ENCODE measurements at places on chromosomes 12 and 14. TPM values are rescaled to one million over a fixed set of nuclear protein-coding genes. Genes with fewer than 3 reads are reported as not detected.

DNA sequence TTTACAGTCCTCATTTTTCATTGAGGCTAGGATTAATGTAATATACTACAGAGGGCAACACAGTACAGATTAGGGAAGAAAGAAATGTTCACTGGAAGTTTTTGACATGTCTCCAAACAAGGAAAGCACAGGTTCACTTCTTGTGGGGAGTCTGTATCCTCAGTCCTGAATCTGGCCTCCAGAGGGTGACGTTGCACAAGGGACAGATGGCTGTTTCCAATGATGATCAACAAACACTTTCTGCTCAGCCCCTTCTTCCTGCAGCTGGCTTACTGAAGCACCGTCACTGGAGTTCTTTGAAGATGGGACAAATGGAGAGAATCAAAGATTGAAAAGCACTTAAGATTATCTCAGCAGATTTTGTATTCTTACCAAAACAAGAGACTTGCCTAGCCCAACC, 123.3 kb upstream of the OR4E1 start:
- no peak overlapping the region for H3K27ac ChIP-seq
- no peak for DNase-seq
- no peak overlapping the region for H3K4me3 ChIP-seq
- no peaks in the 10 kb centered on the region for H3K4me1 ChIP-seq
- H3K36me3 ChIP-seq, result no peaks in the 10 kb centered on the region
- H3K27me3 ChIP-seq, result peaks cover 23% of the 10 kb centered on the region

- no peak overlapping the region for H3K4me3 ChIP-seq
- no peaks in the 10 kb centered on the region for H3K36me3 ChIP-seq
- H3K4me1 ChIP-seq, result peaks cover 4% of the 10 kb centered on the region
- no peak overlapping the region for H3K27ac ChIP-seq
These were observed 398.1 kb downstream of the ZFP36L1 start for GRCh38 chr14:68394764-68395143.

DNA sequence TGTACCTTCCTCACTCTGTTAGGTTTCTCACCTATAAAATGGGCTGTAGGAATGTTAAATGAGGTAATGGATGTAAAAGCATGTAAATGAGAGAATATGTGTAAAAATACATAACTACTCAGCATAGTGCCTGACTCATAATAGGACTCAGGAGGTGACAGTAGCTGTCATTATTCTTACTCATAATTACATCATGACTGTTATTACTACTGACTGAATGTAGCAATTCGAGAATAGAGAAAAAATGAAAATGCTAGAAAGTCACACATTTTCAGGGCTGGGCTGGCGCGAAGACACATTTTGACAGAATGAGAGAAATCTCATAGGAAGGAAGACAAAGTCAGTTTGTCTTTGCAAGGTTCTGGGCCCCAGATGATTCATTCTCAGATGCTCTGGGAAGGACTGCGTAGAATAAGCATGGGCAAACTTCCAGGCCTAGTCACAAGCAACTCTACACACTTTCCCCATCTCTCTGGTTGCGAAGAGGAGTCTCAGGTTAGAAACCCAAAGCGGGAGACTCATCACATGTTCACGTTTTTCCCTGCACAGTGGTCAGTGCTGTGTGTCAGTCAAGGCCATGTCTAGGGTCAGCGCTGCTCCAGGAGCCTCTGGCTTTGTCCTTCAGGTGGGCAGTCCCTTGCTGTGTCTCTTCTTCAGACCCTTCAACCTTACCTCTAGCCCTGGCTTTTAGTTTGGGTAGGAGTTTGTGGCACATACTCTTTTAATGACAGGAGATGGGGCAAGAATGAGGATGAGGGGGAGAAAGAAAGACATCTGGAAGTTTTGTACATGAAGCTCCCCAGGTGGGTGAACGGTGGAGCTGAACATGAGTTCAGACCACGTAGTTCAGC, 8.4 kb downstream of the GPRC5A start:
- H3K27me3 ChIP-seq, result no peaks in the 10 kb centered on the region
- H3K4me1 ChIP-seq, result peaks cover 94% of the 10 kb centered on the region
- H3K27ac ChIP-seq, result peak overlapping the region; percentile 65
- DNase-seq, result no peak

DNA sequence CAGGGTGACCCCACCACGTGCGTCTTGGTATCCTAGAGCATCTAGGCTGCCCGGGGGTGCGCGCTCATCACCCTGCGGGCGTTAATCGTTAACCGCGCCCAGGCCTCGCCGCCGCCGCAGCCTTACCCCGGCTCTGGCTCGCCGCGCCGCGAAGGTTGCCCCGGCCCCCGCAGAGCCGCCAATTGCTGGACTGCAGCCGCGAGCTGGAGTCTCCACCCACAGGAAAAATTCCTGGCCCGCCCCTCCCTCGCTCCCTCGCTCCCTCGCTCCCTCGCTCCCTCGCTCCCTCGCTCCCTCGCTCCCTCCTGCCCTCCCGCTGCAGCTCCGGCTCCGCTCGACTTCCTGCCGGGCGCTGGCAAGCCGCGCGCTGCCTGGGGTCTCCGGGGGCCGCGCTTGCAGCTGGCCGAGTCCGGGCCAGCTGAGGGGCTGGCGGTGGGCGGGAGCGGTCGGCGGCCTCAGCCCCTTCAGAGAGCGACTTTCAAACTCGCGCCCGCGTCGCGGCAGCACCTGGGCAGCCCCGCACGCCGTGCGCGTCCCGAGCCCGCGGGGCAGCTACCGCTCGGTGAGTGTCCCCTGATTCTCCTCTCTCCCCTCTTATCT, at the start of gene PLEKHG3:
Gene PLEKHG3 (plus strand): TSS at position 282 of the 600 bp plus-strand sequence. CDS start 23,208 bp downstream, outside the sequence.
- peak within 1 kb of the TSS; percentile 82 for H3K4me3 ChIP-seq
- peak within 1 kb of the TSS; percentile 86 for H3K27ac ChIP-seq
- peaks cover 61% of the 10 kb centered on the region for H3K4me1 ChIP-seq

- no peak overlapping the region for H3K4me3 ChIP-seq
- no peak overlapping the region for H3K27ac ChIP-seq
- H3K36me3 ChIP-seq, result no peaks in the 10 kb centered on the region
These were observed 178.8 kb downstream of the KTN1 start for GRCh38 chr14:55758796-55759195.

- no peak overlapping the region for H3K4me3 ChIP-seq
- no peak for DNase-seq
- no peaks in the 10 kb centered on the region for H3K27me3 ChIP-seq
- no peaks in the 10 kb centered on the region for H3K4me1 ChIP-seq
These were observed 111.6 kb downstream of the RBM19 start for GRCh38 chr12:113854385-113855142.

Gene KCNMB4
- total RNA-seq, result 5.0 TPM

DNA sequence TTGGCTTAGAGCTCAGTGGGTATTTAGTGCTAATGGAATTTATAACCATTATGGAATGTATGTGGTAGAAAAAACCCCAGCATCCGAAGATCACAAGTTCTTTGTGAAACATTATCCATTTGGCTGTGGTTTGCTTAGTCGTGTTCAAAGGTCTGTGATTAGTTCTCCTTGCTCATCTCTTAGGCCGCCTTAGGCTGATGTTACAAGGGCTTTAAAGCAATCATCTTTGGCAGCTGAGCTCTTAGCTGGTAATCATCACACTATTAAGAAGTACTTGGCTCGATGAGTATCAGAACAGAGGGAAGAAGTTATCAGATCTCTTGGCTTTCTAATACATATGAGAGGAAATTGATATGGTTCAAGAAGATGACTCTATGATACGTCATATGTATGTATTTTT, 124.1 kb upstream of the E2F7 start:
- no peak overlapping the region for H3K4me3 ChIP-seq
- H3K27me3 ChIP-seq, result no peaks in the 10 kb centered on the region
- no peak overlapping the region for H3K27ac ChIP-seq
- no peaks in the 10 kb centered on the region for H3K36me3 ChIP-seq

DNA sequence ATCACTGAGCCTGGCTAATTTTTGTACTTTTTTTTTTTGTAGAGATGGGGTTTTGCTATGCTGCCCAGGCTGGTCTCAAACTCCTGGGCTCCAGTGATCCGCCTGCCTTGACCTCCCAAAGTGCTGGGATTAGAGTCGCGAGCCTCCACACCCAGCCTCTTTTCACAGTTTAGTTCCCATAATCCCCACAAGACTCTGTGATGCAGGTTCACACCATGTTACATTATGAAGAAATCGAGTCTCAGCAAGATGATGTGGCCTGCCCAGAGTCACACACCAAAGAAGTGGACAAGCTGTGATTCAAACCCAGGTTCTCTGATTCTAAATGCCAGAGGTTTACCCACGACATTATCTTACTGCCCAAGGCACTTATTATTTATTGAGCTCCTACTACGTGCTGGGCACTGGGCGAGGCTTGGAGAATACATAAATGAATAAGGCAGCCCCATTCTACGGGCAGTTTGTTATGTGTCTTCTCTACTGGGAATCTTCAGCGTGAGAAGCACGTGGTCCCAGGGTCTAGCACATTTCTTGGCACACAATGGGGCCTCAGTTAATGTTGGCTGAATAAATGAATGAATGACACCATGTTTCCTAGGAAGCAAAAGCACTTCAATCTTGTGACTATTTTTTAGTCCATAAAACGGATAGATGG, 23.5 kb upstream of the OASL start:
- no peak overlapping the region for H3K4me3 ChIP-seq
- no peaks in the 10 kb centered on the region for H3K27me3 ChIP-seq
- no peak for DNase-seq
- no peaks in the 10 kb centered on the region for H3K36me3 ChIP-seq

- DNase-seq, result no peak
- peaks cover 12% of the 10 kb centered on the region for H3K4me1 ChIP-seq
These were observed 1.3 kb downstream of the ATP2A2 start for GRCh38 chr12:110282300-110282860.

- no peaks in the 10 kb centered on the region for H3K36me3 ChIP-seq
- H3K27ac ChIP-seq, result peak overlapping the region; percentile 15
- H3K4me1 ChIP-seq, result peaks cover 34% of the 10 kb centered on the region
These were observed 25.2 kb upstream of the NCOR2 start for GRCh38 chr12:124592481-124593160.

DNA sequence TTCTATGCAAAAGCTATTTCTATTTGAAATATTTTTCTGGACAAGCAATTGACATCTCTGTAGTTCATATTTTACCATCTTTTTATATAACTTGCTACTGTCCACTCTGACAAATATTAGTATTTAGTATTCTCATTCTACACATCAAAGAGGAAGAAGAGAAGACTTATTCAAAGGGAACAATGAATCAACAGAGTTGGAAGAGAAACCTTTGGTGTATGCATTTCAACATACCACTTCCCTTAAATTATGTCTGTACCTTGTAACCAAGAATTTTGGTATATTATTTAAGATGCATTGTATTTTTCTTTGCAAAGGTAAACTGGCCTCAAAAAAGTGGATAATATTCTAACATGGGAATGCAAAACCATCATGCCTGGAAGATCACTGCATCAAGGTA, 72.1 kb upstream of the DUSP6 start:
- no peak overlapping the region for H3K4me3 ChIP-seq
- H3K36me3 ChIP-seq, result no peaks in the 10 kb centered on the region
- H3K27me3 ChIP-seq, result no peaks in the 10 kb centered on the region
- DNase-seq, result no peak
- H3K4me1 ChIP-seq, result no peaks in the 10 kb centered on the region

GRCh38 chr14:97010491-97011160, 213.4 kb downstream of the VRK1 start:
- H3K27me3 ChIP-seq, result no peaks in the 10 kb centered on the region
- no peak for DNase-seq
- H3K4me1 ChIP-seq, result no peaks in the 10 kb centered on the region

DNA sequence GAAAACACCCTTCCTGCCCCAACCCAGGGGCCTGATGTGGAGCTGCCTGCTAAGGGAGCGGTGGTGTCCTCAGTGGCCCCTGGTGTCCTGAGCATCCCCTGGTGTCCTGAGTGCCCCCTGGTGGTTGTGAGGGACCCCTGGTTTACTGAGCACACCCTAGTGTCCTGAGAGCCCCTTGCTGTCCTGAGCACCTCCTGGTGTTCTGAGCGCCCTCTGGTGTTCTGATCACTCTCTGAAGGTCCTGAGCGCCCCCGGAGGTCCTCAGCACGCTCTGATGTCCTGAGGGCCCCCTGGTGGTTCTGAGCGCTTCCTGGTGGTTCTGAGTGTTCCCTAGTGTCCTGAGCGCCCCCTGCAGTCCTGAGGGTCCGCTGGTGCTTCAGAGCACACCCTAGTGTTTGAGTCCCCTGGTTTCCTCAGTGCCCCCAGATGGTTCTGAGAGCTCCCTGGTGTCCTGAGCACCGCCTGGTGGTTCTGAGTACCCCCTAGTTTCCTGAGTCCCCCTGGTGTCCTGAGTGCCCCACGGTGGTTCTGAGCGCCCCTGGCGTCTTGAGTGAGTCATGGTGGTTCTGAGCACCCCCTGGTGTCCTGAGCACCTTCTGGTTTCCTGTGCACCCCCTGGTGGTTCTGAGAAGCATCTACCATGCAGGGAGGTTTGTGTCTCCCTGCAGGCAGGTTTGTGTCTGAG, 1004.2 kb downstream of the TMEM121 start:
- H3K36me3 ChIP-seq, result no peaks in the 10 kb centered on the region
- DNase-seq, result no peak
- no peak overlapping the region for H3K4me3 ChIP-seq
- no peaks in the 10 kb centered on the region for H3K27me3 ChIP-seq

DNA sequence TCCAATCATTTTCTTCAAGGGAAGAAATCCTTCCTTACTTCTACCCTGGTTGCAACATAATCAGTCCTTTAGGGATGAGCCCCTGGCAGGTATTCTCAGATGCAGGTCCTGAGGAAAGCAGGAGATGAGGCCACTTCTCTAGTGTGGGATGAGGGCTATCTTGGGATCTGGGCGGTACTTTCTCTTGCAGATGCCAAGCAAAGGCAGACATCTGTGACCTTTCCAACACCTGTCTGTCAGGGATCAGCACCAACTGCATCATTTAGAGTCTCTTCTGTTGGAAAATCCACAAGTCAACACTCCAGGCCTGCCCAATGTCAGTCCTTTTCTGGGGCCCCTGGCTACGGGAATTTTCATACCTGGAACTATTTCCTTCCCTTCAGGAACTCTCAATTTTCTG, 129.2 kb downstream of the SLC8A3 start:
- H3K27me3 ChIP-seq, result peaks cover 24% of the 10 kb centered on the region
- no peaks in the 10 kb centered on the region for H3K36me3 ChIP-seq
- H3K4me1 ChIP-seq, result no peaks in the 10 kb centered on the region
- no peak overlapping the region for H3K27ac ChIP-seq

DNA sequence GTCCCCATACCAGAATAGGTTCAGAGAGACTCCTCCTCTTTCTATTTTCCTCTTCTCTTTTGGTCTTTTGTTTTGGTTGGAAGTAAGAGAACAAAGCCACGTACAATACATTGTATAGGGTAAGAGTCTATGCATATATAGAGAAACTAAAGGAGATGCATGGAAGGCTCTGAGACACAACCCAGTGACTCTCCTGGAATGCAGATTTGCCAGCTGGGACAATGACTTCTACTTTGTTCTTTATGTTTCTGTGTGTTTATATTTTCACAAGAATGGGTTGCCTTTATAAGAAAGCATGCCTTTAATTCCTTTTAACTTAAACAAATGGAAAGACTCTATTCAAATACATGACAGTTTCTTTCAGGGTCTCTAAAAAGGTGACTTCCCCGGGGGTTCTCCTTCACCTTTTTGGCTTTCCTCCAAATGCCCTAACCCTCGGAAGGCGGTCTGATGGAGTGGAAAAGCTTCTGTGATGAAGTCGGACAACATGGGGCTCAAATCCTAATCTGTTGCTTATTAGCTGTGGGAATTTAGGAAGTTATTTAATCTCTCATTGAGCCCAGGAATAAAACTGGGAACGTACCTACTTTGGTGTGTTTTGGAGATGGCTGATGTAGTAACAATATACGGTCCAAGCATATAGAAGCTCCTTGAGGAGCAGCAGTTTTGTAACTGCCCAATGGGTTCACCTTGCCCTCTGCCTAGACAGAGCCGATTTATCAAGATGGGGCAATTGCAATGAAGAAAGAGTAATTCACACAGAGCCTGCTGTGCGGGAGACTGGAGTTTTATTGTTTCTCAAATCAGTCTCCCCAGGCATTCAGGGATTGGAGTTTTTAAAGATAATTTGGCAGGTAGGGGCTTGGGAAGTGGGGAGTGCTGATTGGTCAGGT, 9.1 kb upstream of the SERPINA1 start:
- H3K27ac ChIP-seq, result no peak overlapping the region
- no peak overlapping the region for H3K4me3 ChIP-seq
- no peaks in the 10 kb centered on the region for H3K27me3 ChIP-seq
- no peak for DNase-seq

Measured in HCT116 (cell line).